ENCODE measurements at places on chromosomes 1 and 21. TPM values are rescaled to one million over a fixed set of nuclear protein-coding genes. Genes with fewer than 3 reads are reported as not detected.

DNA sequence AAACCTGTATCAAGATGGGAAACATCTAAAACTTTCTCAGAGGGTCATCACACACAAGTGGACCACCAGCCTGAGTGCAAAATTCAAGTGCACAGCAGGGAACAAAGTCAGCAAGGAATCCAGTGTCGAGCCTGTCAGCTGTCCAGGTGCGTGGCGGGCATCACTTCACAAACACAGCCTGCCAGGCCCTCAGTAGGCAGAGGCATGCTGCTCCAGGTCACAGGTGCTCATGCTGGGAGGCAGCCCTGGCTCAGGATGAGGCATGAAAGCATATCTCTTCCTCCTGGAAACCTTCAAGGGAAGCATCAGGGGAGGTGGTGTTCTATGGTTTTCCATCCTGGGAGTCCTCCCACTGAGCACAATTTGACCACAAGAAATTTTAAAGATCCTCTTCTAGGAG, 6.3 kb downstream of the CD2 start:
- no peaks in the 10 kb centered on the region for H3K36me3 ChIP-seq
- no peak for DNase-seq
- H3K27me3 ChIP-seq: no peaks in the 10 kb centered on the region
- no peak overlapping the region for H3K4me3 ChIP-seq
- no peaks in the 10 kb centered on the region for H3K4me1 ChIP-seq

RIMKLA gene
- 0.34 TPM for total RNA-seq

FCGR3A gene
- total RNA-seq: 124 TPM

ACADM gene
- 88.3 TPM for total RNA-seq

RIPK4 gene
- total RNA-seq: not detected

Measured in adrenal gland (tissue), 19 donors.